ENCODE measurements at places on chromosomes 11 and 22.

DNA sequence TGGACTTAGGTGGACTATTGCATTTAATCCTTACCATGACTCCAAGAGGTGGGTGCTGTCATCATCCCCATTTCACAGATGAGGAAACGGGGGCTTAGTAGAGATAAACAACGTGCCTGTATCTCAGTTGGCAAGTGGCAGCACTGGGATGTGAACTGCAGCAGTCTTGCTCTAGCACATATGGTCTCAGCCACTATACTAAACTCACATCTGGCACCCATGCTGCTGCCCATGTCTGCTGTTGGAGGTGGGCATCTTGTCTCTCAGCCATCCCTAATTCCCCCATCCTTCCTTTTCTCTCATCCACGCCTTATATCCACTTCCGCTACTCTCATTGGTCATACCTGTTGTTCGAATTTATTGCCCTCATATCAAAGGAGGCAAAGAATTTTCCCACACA, 3.8 kb downstream of the PRG3 start:
- peak; percentile 8 for DNase-seq

DNA sequence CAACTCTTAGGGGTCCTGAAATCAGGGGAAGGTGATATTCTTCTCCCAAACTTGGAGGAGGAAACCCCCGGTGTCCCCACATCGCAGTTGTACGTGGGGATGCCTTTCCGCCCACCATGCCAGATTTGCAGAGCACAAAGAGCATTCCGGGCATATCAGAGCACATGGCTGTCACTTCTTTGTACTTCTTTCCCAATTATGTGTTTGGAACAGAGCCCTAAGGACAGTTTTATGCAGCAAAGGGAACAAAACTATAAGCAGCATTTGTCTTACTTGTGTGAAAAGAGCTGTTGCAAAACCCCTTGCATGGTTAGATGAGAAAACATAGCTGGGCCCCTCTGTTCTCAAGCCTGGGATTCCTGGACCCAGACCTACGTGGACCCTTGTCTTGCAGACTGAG, 41.2 kb downstream of the NTM start:
- no peak for DNase-seq

DNA sequence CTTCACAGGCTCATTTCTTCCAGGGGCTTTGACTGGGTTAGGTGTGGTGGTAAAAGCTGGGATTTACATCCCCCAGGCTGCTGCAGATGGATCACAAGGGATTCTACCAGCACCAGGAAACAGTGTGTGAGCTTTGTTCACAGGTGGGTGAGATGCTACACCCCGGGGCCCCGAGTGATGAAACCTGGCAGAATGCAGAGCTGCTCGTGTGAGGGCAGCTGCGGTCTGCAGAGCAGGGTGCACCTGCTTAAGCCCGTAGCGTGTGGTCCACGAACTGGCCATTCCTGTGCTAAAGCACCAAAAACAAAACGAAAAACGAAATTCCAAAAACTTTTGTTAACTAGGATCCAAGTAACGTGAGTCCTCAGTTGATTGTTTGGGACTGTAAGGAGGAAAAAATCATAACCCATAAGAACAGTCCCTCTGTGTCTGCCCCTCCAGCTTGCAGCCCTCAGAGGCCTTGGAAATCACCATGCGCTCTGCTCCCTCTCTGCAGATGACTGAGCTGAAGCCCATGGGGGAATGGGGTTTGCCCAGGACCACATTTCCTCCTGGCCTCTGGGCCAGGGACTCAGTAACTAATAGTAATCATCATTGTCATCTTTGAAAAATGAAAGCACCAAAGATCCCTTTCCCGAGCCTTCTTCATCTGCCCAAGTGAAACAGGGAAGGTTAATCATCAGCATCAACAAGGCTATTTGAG, 24.6 kb downstream of the ELF5 start:
- DNase-seq = no peak

- no peak for DNase-seq
Observed at GRCh38 chr11:101707477-101707876, 123.7 kb upstream of the TRPC6 start.

DNA sequence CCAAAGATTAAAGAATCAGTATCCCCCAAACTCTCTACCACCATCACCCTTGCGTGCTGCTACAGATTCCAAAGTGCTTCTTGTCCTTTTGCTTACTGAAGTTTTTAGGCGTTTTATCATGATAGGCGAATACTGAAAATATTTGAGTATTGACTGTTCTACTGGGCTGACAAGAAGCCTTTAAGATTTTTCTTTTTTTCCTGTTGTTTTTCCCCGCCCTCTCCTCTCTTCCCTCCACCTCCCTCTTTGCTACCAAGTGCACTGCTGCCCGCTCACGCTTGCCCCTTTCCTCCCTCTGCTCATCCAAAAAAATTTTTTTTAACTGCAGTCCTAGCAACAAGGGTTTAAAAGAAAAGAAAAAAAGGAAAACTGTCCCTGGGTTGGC, 679 bp downstream of the SPCS2 start:
- peak; percentile 64 for DNase-seq

GRCh38 chr11:84799112-84799511, 828.0 kb downstream of the DLG2 start:
- no peak for DNase-seq

GRCh38 chr22:44172370-44173108, 8.2 kb upstream of the PARVG start:
- no peak for DNase-seq

GRCh38 chr11:123457187-123457770, 27.2 kb downstream of the GRAMD1B start:
- no peak for DNase-seq

DNA sequence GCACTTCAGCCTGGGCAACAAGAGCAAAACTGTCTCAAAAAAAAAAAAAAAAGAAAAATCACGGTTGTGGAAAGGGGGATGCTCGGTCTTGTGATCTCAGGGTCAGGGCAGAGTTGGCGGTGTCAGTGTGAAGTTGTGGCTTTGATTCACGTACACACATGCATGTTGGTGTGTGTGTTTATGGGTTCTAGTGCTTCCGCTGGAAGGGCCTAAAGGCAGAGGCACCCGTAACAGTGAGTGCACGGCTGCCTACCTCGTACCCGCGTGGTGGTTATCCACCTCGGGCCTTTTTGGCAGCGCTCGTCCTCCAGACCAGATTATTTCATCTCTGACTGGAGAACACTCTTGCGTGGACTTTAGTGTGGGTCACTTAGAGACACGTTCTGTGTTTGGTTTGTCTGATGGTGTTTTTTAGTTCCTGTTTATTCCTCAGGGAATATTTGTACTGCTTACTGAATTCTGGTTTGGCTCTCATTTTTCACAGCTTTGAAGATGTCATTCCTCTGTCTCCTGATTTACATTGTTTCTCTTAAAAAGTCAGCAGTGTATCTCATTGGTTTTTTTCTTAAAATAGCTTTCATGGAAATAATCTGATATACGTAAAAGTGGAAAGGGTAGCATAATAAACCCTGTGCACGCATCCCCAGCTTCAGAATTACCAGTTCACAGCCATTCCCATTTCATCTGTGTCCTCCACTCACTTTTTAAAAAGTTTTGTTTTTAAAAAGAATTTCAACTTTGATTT, 15.6 kb downstream of the ZBED4 start:
- DNase-seq = no peak

- no peak for DNase-seq
Observed at GRCh38 chr11:12516387-12517105, 139.2 kb downstream of the PARVA start.

- DNase-seq = no peak
Observed at GRCh38 chr22:23754980-23755636, 883 bp upstream of the VPREB3 start.

DNA sequence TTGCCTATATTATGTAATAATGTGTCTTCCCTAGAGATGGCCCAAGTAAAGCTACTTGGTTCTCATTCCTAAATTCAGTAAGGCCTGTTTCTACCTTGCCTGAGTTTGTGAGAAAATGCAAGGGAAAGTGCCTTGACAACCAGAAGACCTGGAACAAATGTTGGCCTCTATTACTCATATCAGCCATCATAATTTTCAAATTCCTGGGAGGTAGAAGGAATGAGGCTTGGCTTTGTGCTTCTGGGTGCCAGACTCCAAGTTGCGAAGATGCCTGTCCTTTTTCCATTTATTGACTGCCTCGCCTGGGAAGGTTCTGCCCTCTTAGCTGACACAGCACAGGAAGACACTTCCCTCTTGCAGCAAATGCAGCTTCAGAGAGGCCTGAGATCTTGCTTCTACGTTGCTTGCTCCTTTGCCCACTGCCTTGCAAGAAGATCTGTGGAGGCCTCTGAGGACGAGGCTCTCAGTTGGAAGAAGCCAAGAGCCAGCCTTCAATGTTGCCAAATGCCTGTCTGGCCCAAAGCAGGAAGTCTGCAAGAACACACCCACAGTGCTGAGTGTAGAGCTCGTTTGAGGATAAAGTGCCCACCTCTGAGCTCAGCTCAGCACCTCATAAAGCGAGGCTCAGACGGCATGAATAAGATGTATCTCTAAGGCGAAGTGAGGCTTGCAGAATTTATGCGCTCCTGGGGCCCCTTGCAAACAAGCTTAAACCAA, 120.1 kb downstream of the GALNT18 start:
- no peak for DNase-seq

DNA sequence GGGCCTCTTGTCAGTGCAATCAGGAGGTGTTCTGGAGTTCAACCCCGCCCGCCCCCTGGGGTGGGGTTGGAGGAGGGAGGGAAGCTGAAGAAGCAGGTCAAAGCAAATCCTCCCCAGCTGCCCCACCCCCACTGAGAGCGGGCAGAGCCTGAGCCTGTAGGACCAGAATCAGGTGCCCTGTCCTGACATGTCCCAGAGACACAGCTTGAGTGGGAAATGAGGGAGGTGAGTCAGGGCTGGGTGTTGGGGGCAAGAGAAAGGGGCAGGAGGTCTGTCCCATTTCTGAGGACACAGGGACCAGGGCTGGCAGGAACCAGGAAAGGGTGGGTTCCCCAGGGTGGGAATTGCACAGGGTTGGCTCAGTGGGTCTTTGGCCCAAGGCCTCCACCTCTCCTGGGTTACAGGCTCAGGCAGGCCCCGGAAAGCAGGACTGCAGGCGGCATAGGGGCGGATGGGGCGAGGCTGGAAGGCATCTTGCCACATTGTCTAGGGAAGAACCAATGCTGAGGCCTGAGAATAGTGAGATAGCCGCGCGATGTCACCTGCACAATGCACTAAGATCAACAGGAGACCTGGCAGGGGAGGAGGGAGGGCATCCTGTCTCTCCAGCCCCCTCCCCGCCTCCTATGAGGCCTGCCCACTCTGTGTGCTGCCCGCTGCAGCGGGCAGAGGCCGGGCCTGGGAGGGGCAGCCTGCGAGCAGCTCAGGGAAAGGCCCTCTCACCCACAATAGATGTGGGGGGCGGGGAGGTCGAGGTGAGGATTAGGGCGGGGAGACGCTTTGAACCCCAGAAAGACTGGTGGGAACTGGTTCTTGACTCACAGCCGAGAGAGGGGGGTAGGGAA, 32.4 kb downstream of the NECTIN1 start:
- no peak for DNase-seq

- no peak for DNase-seq
Observed at GRCh38 chr22:39215070-39215396, 29.7 kb downstream of the PDGFB start.

- peak; percentile 28 for DNase-seq
Observed at GRCh38 chr11:132134322-132134721, 763.9 kb downstream of the NTM start.

DNA sequence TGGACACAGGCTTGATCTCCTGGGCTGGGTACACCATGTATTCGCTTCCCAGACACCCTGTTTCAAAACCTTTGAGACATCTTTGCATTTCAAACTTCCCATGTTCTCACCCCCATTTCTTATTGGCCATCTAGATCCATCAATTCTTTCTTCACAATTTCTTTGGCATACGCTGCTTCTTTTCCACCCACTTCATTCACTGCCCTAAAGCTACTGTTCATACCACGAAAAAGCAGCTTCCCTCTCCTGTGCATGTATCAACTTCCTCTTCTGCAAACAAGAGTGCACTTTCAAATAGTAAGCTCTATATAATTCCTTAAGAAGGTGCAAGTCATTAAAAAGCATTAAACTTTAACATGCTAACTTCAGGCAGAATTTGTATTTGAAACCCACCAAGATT, 21.4 kb downstream of the UVRAG start:
- no peak for DNase-seq

- no peak for DNase-seq
Observed at GRCh38 chr11:75432911-75433321, at the start of gene KLHL35. TSS of gene KLHL35 (minus strand) at chr11:75433203. CDS start at chr11:75430629, 2,574 bp downstream.

DNA sequence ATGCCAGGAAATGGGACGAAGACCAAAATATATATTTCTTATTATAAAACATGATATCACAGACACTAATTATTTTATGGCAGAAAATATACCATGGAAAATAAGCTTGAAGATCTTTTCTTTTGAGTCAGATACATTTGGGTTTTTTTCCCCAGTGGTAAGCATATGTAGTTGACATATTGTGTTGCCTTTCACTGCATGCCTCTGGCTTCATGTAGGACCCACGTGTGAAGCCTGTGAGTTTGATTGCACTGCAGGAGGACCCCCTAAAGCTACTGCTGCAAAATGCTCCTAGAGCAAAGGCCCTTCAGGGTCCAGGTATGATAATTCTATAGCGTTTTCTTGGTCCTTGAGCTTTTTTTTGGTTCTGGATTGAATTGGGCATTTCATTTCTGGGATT, 190.7 kb upstream of the KIRREL3 start:
- DNase-seq = no peak

GRCh38 chr11:80718611-80719291, 1277.9 kb upstream of the TENM4 start:
- no peak for DNase-seq

DNA sequence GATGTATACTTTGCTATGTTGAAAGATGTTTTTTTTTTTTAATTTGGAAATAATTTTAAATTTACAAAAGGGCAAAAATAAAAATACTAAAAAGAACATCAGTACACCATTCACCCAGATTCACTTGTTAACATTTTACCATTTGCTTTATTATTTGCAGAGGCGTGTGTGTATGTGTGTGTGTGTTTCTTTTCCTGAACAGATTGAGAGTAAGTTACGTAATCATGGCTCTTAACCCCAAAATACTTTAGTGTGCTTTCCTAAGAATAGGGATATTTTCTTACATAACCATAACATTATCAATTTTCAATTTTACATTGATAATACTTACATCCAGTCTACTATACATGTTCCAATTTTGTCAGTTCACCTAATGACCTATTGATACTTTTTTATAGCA, 91.5 kb upstream of the HORMAD2 start:
- DNase-seq = no peak

GRCh38 chr11:128663824-128664223, 30.0 kb upstream of the FLI1 start:
- DNase-seq = no peak

DNA sequence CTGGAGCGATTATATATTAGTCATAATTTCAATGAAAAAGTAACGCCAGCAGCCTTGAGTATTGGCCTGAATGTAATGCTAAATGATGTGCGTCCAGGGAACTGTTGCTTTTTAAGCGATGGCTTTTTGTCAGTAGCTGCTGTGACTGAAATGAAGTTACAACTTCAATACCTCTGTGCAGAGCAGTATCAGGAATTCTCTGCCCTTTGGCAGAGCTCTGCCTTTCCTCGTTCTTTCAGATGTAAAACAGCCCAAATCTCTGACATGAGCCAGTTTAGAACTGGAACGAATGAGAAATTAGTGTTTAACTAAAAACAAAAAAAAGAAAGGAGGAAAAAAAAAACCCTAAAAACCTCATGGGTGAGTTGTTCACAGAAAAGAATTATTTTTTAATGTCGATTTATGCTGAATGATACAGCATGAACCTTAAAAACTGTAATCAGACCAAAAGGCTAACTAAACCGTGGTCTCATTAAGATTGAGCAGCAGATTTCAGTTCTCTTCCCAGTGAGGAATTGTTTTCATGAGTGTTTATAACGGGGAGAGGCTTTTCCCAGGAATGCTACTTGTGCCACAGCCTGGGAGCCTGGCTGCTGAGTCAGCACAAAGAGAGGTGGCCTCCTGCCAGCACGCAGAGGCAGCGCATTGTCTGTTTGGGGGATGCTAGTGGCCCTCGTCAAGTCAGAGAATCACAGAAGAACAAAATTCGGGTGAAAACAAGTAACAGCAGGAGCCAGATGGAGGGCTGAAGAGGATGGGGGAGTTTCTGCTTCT, 146.2 kb upstream of the RASSF10 start:
- peak; percentile 91 for DNase-seq

Data from EH (cell line).